GM04503 (cell line): ENCODE measurements at places on chromosomes 1 and 21.

GRCh38 chr1:52677076-52677806, 20.9 kb downstream of the COA7 start:
- no peak for DNase-seq

DNA sequence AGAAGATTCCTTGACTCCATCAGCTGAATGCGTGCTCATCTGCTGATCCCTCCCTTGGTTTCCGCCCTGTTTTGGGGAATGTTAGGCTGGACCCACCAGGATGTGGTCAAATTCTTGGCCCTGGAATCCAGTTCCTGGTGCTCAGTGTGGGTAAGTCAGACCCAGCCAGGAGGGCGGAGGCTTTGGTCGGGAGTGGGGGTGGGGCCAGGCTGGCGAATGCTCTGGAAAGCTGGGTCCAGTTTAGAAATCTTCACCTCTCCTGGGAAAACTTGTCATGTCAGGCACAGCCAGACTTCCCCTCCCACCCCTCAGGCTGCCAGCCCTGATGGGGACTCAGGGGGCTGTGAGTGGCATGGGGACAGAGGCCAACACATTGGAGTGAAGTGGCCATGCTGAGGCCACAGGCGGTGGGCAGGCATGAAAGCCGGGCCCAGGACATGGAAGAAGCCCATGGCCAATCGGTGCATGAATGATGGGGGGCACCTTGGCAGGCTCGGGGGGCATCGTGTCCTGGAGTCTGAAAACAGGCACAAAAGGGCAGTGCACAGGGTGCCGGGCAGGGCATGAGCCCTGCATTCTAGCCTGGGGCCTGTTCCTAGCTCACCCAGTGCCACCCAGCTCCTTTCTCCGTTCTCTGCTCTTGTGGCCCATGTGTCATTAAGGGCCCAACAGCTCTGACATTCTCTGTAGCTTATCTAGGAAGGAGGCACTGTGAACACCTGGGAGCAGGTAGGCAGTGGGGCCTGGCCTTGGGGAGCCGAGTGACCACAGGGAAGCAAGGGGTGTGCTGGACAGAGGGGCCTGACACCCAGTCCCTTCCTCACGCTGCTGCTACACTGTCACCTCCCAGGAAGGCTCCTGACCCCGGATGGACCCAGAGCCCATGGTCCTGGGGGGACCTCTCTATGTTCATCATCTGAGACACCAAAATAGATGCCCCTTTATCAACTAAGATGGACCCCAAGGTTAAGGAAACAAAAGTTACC, 14.6 kb upstream of the PADI1 start:
- DNase-seq: peak; percentile 93

DNA sequence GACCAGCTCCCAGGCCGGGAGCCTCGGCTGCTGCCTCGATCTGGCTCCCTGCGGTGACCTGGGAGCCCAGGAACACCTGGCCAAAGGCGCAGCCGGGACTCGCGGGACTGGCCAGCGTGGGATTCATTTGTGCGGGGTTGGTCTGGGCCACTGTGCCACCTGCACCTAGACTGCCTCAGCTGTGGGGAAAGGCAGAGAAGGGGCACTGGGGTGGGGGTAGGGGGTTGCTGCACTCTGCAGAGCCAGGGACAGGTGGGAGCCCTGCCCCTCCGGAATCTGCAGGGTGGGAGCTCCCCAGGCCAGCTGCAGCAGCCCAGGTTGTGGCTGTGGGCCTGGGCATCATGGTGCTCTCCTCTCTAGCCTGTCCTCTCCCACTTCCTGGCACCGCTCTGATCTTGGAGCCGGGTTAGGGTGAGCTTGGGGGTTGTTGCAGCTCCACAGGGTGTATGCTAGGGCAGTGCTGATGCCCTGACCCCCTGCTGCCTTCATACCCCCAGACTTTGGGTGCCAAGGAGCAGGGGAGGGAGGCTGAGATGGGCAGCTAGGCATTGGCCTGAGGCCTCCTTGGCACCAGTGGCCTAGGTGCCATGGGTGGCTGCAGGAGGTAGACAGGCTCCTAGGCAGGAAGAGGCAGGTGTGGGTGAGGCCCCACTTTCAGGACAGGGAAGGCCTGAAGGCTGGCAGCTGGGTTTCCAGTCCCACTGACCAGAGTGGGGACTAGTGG, 57.5 kb upstream of the ETV3 start:
- no peak for DNase-seq

DNA sequence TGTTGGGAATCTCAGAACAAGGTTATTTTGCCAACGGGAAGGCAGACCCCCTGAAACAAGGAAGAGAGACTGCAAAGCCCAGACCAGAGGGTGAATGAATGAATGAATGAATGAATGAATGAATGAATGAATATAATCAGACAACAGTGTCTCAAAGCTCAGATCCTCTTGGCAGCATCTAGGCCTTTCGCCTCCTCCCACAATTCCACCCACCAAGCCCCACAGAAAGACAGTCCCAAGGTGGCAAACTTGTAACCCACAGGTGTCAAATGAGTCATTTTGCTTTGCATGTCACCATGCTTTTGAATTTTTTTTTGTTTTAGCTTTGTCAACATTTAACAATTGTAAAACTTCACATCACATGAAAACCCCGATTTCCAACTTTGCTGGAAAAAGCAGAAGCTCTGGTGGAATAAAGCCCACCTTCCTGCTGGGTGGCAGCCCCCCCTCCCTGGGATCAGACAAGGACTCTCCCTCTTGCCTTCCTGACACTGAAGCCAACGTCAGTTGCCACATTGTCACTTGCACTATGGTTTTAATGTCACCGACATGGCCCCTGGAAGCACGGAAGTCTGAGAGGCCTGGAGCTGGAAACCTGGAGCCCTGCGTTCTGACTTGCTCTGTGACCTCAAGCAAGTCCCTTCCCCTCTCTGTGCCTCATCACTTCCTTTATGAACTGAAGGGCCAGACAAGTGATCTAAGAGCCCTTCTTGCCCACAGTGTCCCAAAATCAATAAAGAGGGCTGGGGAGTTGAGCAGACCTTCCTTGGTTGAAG, 134.6 kb upstream of the RUNX3 start:
- DNase-seq: no peak

GRCh38 chr1:229714964-229715603, 89.0 kb downstream of the URB2 start:
- no peak for DNase-seq

GRCh38 chr21:36773117-36773516, 74.2 kb downstream of the SIM2 start:
- peak; percentile 24 for DNase-seq

- DNase-seq: peak; percentile 57
These were observed 178.7 kb upstream of the DPYD start for GRCh38 chr1:98099501-98099900.

GRCh38 chr1:56819387-56819899, at the start of gene FYB2:
FYB2 (minus strand) TSS chr1:56819404; CDS start chr1:56819290, 114 bp downstream.
- no peak for DNase-seq

- no peak for DNase-seq
These were observed 442.4 kb downstream of the LTN1 start for GRCh38 chr21:28550057-28550825.

GRCh38 chr1:179036844-179037465, 11.3 kb downstream of the FAM20B start:
- no peak for DNase-seq

DNA sequence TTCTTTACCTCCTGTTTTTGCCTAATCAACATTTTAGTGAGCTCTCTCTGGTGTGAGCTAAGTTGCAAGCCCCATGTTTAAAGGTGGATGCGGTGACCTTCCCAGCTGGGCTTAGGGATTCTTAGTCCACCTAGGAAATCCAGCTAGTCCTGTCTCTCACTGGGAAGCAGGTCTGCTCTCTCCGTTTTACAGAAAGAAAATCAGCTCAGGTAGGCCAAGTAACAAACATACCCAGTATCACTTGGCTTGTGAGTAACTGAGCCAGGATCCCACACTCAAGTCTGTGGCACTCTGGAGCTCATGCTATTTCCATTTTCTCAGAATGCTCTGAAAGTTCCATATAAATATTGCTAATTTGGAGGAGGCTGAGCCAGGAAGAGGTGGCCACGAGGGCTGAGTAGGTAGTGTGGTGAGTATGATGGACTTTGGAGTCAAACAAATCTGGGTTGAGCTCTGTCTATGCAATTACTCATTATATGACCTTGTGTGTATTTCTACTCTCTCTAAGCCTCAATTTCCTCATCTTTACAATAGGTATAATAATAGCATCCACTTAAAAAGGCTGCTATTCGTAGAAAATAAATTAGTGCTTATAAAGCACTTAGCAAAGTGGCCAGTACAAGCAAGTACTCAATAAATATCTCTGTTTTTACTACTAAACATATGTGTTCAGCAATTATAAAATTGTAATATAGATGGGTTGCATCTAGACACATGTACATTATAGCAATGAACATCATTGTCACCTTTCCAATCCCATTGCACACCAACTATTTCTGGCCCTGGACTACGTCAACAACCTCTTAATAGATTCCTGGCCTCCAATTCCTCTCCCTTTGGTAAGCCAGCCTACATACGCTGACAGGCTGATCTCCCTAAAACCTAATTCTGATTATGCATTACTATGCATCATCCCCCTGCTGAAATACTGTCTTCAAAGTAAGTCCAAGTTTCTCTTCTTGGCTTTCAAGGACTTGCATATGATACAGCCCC, 32.7 kb upstream of the DHCR24 start:
- no peak for DNase-seq

- no peak for DNase-seq
These were observed 44.1 kb downstream of the NIBAN1 start for GRCh38 chr1:184930232-184930631.

GRCh38 chr1:180952657-180953013, 39.9 kb downstream of the KIAA1614 start:
- no peak for DNase-seq

- DNase-seq: no peak
These were observed at the start of gene THBS3 for GRCh38 chr1:155207806-155208540. THBS3 (minus strand) TSS chr1:155207897; CDS start chr1:155207876, 21 bp downstream.

DNA sequence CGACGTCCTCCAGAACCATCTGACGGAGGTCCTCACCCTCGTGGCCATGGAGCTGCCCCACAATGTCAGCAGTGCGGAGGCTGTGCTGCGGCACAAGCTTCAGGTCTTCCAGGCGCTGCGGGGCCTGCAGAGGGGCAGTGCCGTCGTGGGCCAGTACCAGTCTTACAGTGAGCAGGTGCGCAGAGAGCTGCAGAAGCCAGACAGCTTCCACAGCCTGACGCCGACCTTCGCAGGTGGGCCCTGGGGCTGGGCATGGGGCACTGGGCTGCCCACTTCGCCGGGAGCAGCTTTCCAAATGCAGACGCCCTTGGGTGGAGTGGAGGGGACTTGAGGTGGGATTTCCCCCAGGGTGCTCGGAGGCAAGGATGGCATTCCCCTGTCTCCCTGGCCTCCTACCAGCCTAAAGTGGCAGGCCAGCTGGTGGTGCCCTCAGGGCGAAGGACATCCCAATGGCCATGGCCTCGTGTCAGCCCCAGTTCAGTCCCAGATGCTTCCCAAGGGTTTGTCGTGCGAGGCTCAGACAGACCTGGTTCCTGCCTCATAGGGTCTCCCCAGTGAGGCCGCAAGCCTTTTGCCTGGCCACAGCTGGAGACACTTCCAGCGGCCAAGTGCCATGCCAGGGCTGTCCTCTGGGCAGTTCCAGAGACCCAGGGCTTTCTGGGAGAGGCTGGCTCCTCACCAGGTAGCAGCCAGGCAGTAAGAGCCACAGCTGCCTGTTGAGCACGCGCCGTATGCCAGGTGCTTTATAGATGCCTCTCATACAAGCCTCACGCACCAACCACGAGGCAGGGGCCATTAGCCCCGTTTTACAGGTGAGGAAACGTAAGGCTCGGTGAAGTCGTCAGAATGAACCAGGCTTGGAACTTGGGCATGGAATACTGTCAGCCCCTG, 27.8 kb downstream of the H6PD start:
- DNase-seq: no peak
